ENCODE measurements at places on chromosomes 2 and 18. TPM values are rescaled to one million over a fixed set of nuclear protein-coding genes. Genes with fewer than 3 reads are reported as not detected.

LOXHD1 gene
- not detected for total RNA-seq

SERPINB12 gene
- not detected for total RNA-seq

KIDINS220 gene
- 89.7 TPM for total RNA-seq

ASB3 gene
- total RNA-seq = 15.5 TPM

NPAS2 gene
- 5.4 TPM for total RNA-seq

PID1 gene
- 13.0 TPM for total RNA-seq

LIPG gene
- 3.2 TPM for total RNA-seq

FAHD2B gene
- 2.5 TPM for total RNA-seq

ITGB1BP1 gene
- total RNA-seq = 34.8 TPM

DSC3 gene
- total RNA-seq = 0.09 TPM

NOSTRIN gene
- total RNA-seq = 0.81 TPM

GBX2 gene
- total RNA-seq = 0.25 TPM

MALL gene
- total RNA-seq = 442 TPM

BCL2 gene
- total RNA-seq = 4.2 TPM

GLS gene
- total RNA-seq = 116 TPM

KIF1A gene
- under 0.01 TPM for total RNA-seq

MPV17 gene
- total RNA-seq = 92.8 TPM

ZNF804A gene
- 12.9 TPM for total RNA-seq

CCDC85A gene
- 0.45 TPM for total RNA-seq

TUBA3D gene
- not detected for total RNA-seq

MEIS1 gene
- 78.2 TPM for total RNA-seq

LHCGR gene
- total RNA-seq = not detected

CIDEA gene
- total RNA-seq = not detected

GPC1 gene
- 69.6 TPM for total RNA-seq

SLC39A6 gene
- 88.6 TPM for total RNA-seq

FOXD4L1 gene
- total RNA-seq = 0.16 TPM

ATP6V1B1 gene
- 0.09 TPM for total RNA-seq

SOWAHC gene
- total RNA-seq = 9.3 TPM

SERPINB2 gene
- total RNA-seq = 67.6 TPM

MYO5B gene
- 0.16 TPM for total RNA-seq

TCF4 gene
- 105 TPM for total RNA-seq

NT5DC4 gene
- not detected for total RNA-seq

ICOS gene
- total RNA-seq = not detected

TEX44 gene
- total RNA-seq = not detected

GNLY gene
- not detected for total RNA-seq

GRHL1 gene
- 1.3 TPM for total RNA-seq

IL37 gene
- not detected for total RNA-seq
